H1 (cell line): ENCODE measurements at places on chromosomes 6 and 20.
A peak's percentile ranks its signal among the peaks of the same experiment; 100 is the strongest.

DNA sequence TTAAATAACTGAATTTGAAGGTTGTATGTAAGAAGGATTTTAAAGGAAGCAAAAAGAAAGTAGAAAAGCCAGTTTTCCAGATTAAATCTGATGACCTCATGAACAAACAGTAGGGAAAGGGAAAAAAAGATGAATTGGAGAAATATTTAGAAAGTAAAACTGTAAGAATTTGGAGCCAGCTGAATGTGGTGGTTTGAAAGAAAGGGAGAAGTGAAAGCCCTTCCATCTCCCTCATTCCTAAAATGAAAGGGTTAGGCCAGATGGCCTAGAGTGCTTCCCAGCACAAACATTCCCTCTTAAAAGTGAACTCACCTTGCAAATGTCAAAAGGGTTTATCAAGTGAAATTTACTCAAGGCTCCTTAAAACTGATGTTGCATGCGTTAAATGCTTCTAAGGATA lies 139.3 kb upstream of the COL21A1 start:
- no peak for DNase-seq

DNA sequence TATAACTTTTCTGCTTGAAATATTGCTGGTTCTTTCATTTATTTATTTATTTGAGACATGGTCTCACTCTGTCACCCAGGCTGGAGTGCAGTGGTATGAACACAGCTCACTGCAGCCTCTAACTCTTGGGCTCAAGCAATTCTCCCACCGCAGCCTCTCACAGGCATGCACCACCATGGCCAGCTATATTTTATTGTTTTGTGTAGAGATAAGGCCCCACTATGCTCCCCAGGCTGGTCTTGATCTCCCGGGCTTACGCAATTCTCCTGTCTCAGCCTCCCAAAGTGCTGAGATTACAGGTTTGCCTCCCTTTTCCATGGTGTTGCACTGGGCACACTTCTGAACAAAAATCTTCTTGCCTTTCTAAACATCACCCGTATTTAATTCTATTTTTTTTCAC lies 39.1 kb upstream of the RNGTT start:
- no peak for DNase-seq

GRCh38 chr6:6916598-6916997 lies 191.2 kb upstream of the RREB1 start:
- no peak for DNase-seq

DNA sequence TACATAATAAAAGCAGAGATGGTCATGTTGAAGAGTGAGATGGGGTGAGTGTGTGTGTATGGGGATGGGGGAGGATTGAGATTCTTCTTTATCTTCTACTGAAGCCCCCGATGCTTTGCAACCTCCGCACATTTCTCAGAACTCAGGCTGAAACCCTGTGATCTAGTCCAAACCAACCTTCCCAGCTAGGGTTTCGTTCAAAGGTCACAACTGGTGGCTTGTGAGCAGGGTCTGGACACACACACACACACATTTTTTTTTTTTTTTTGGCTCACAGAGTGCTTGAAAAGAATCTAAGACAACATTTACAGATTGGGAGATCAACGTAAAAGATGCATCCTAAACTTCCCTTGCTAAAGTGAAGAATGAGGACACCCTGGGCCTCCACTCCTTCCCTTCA lies 225.0 kb upstream of the AGPAT4 start:
- DNase-seq, result no peak

DNA sequence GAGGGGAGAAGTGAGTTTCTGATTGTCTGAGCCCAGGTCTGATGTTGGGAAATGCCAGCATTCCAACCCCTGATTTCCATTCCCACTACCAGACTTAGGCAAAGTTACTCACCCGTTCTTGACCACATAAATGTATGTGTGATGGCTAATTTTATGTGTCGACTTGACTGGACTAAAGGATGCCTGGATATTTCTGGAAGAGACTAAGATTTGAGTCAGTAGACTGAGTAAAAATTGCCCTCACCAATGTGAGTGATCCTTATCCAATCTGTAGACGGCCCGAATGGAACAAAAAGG lies 95.8 kb upstream of the TAB2 start:
- no peak for DNase-seq

- no peak for DNase-seq
Measured at GRCh38 chr6:139030228-139030963, 1.9 kb downstream of the ABRACL start.

GRCh38 chr6:137700161-137700560 lies 166.9 kb upstream of the TNFAIP3 start:
- no peak for DNase-seq

GRCh38 chr6:7219310-7219709 lies 93.7 kb downstream of the SSR1 start:
- DNase-seq, result no peak

DNA sequence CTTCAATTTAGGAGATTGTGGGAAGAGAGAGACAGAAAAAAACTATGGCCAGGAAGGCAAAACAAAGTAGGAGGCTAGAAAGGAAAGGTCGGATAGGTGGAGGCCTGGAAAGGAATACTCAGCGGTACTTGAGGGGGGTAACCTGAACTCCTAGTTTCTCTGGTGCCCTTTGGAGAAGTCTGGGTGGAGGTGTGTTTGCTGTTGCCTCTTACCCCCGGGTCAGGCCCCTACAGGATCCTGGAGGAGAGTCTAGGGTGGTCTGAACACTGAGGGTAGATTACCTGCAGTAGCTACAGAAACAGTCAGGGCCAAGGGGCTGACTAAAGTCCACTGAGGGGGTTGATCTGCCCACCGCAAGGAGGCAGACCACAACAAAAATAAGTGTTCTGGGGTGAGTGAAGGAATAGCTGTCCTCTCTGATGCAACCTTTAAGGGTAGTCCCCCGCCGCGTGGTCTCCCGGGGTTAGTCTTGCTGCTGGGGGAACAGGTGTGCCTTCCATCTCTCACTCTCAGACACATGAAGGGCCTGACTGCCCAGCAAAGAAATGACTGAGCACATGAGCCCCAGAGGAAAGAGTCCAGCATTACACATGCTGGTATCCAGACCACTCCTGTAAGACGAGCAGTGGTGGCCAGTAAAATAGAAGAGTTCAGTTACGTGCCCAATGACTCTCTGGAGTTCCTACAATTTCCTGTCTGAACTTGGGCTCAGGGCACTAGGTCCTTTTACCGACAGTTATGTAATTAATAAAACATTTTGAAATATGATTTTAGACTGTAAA lies 59.5 kb downstream of the MTHFD1L start:
- no peak for DNase-seq

DNA sequence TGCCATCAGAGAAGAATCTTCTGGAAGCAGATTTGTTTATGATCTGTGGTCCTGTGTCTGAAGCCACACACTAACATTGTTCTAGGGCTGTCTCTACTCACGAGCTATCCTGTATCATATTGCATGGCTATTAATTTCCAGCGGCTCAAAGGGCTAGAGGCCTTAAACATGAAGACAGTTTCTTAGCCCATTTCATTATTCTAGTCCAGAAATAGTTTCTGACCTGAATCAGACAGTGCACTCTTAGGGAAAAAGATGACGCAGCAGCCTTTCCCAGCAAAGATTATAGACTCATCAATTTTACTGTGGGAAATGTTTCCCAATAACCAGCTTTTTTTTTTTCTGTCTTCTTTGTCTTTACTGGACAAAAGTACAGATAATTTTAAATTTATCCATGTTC lies 105.3 kb upstream of the SUPT3H start:
- no peak for DNase-seq

DNA sequence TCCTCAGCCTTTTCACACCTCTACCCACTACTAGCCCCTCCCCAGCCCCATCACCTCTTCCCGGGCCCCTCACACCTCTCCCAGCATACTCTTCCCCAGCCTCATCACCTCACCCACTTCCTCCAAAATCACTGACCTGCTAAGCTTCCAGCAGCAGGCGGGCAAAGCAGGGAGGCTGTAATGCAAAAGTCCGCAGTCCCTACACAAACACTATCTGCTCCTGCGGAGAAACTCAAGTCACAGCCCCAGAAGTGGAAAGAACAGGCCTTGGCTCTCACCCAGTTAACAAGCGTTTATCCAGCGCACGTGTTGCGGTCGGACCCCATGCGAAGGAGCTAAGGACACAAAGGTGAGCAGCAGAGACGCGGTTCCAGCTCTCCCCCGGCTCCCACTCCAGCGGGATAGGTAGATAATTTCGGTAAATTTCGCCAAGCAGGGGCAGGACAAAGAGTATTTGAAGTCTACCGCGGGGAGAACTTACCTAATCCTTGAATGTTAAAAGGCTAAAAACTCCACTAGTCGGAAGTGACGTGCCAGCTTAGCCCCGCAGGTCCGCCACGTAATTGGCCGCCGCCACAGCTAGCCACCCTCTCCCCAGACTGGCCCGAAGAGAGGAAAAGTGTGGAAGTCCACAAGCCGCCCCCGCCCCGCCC lies 728 bp upstream of the TRIM39 start:
- peak; percentile 34 for DNase-seq

- DNase-seq, result no peak
Measured at GRCh38 chr6:138025528-138025978, 81.7 kb downstream of the PERP start.

GRCh38 chr6:68654134-68654533 lies 19.1 kb downstream of the ADGRB3 start:
- DNase-seq, result no peak

GRCh38 chr20:25454153-25454900 lies 46.9 kb downstream of the GINS1 start:
- no peak for DNase-seq

- DNase-seq, result no peak
Measured at GRCh38 chr20:47063407-47063806, 168.8 kb downstream of the EYA2 start.

DNA sequence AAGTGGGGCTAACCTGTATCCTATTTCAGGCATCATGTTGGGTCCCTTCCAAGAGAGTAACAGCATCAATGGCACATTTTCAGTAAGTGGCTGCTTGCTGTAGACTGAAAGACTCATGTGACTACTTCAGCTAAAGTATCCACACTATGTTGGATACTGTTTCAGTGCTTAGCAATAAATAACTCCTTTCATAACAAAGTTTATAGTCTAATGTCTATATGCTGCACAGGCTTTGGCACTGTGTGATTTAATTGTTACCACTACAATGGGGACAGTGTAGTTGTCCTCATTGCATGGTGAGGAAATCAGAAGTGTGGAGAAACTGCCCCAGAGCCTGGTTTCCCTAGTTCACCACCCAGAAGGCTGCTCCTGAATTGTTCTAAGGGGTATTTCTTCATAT lies 318.0 kb upstream of the PTCHD4 start:
- no peak for DNase-seq

GRCh38 chr6:164178679-164179332 lies 764.3 kb downstream of the QKI start:
- DNase-seq, result no peak

DNA sequence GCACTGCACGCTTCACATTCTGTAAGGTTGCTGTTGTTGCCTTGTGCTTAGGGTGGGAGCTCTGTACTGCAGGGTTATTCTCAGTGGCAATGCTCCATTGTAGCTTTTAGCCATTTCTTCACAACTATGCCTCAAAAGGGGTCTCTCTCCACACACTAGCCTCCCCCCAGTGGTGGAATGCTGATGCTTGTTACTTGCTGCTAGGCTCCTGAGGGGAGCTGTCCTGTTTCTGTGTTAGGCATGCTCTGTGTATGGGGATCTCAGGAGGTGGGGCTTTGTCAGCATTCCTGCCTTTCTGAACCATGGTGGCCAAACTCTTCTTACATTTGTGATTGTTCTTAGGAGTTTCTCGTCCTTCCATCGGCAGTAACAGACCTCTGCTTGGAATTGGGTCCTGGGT lies 18.8 kb downstream of the TMEM170B start:
- no peak for DNase-seq

DNA sequence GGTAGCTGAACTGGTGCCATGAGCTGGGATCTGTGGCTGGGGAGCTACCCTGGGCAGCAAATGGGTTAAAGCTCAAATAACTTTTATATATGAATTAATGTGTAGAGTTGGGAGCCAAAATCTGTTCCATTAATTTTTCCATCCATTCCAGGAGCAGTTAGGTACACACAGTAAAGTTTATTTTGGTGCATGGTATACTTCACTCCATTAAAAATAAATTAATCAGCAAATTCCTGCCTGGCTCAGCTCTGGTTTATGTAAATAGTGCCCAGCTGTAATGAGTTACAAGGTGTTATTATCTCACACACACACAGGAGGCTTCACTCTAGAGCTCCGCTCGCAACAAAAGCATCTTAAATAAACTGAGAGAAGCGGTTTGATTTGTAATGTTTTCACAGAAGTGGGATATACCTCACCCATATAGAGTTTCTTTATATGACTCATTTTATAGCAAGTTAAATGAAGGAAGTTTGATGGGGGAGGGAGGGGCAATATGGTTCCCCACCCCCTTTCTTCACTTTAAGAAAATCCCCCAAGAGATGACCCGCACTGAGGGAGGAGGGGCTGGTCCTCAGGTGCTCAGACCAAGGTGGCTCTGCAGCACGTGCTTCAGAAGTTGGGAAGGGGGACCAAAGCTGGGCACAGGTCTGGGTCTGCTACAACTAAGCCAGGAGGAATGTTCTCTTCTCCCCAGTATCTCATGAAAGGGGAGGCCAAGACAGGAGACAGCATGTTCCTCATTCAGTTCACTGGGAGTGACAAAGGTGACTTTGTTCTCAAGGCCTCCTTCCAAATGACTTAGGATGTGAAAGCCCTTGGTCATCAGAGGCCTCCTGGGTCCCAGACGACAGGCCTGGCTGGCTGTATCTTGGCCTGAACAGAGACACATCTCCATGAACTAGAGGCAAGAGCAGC lies 10.5 kb upstream of the FAM83C start:
- DNase-seq, result no peak

DNA sequence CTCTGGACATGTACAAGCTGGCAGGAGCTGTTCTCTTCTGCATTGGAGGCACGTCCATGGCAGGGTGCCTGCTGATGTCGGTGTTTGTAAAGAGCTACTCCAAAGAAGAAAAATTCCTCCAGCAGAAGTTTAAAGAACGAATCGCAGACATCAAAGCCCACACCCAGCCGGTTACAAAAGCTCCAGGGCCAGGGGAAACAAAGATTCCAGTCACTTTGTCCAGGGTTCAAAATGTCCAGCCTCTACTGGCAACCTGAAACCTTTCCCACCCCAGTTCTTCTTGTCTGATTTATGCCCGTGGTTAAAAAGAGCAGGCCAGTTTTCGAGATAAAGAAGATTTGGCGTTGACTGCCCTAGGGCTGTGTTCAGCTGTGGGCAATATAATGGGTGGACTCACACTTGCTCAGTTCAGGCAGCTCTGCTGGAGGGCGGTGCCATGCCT lies 19.7 kb downstream of the NRSN1 start:
- no peak for DNase-seq
